ENCODE measurements at places on chromosomes 11 and 22. TPM values are rescaled to one million over a fixed set of nuclear protein-coding genes. Genes with fewer than 3 reads are reported as not detected.

SMC1B gene
- total RNA-seq, result 0.08 TPM

SCN4B gene
- 0.41 TPM for total RNA-seq

FAM111B gene
- total RNA-seq, result 3.2 TPM

CHRDL2 gene
- not detected for total RNA-seq

KCNJ11 gene
- total RNA-seq, result 1.3 TPM

TMEM191C gene
- total RNA-seq, result 6.7 TPM

SLC22A9 gene
- not detected for total RNA-seq

OR8A1 gene
- not detected for total RNA-seq

BLID gene
- not detected for total RNA-seq

CD6 gene
- total RNA-seq, result 0.29 TPM

CWC15 gene
- total RNA-seq, result 43.4 TPM

CD3E gene
- not detected for total RNA-seq

OR5J2 gene
- total RNA-seq, result not detected

OR2D2 gene
- total RNA-seq, result 0.38 TPM

PKP3 gene
- total RNA-seq, result 23.9 TPM

STK33 gene
- total RNA-seq, result 14.9 TPM

ATP5MG gene
- 52.6 TPM for total RNA-seq

PGR gene
- under 0.01 TPM for total RNA-seq

SLC25A18 gene
- total RNA-seq, result 0.08 TPM

OR56A4 gene
- total RNA-seq, result not detected
